Lower lobe of right lung (tissue), 2 donors: ENCODE measurements at places on chromosomes 4 and X. TPM values are rescaled to one million over a fixed set of nuclear protein-coding genes. Genes with fewer than 3 reads are reported as not detected.
A peak's percentile ranks its signal among the peaks of the same experiment; 100 is the strongest.

Gene ACE2
- total RNA-seq: 2.6 TPM

Gene CXCL11
- 0.62 TPM for total RNA-seq

- peak; percentile 20 for DNase-seq
- H3K27me3 ChIP-seq: peaks cover 4% of the 10 kb centered on the region
- H3K27ac ChIP-seq: no peak overlapping the region
- H3K36me3 ChIP-seq: no peaks in the 10 kb centered on the region
These were observed 35.9 kb downstream of the HMX1 start for GRCh38 chr4:8835521-8836365.

Gene PARM1
- total RNA-seq: 64.1 TPM

GRCh38 chrX:39487166-39487968 is 610.4 kb downstream of the BCOR start:
- H3K27me3 ChIP-seq: no peaks in the 10 kb centered on the region
- H3K4me1 ChIP-seq: no peaks in the 10 kb centered on the region
- no peaks in the 10 kb centered on the region for H3K36me3 ChIP-seq
- H3K27ac ChIP-seq: no peak overlapping the region
- no peak for DNase-seq

Gene RNF212
- 6.8 TPM for total RNA-seq

- DNase-seq: no peak
- H3K4me1 ChIP-seq: peaks cover 58% of the 10 kb centered on the region
- no peak overlapping the region for H3K27ac ChIP-seq
- H3K4me3 ChIP-seq: peak overlapping the region; percentile 99
- no peaks in the 10 kb centered on the region for H3K27me3 ChIP-seq
These were observed 2.0 kb downstream of the DHX15 start for GRCh38 chr4:24582235-24582832.

DNA sequence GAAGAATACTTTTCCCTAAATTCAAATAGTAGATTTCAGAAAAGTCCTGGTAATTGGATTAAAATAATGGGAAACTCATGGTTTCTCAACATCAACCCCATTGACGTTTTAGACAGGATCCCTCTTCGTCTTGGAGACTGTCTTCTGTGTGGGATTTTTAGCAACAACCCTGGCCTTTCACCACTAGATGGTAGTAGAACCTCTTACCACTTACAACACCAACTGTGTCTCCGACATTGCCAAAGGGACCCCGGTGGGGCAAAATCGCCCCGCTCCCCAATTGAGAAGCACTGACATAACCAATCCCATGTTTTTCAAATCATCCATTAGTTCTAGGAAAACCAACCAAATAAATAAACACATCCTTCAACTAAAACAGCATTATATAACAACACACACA is 16.9 kb upstream of the ANOS1 start:
- H3K27me3 ChIP-seq: no peaks in the 10 kb centered on the region
- no peaks in the 10 kb centered on the region for H3K36me3 ChIP-seq
- DNase-seq: no peak
- no peaks in the 10 kb centered on the region for H3K4me1 ChIP-seq

GRCh38 chr4:140061659-140062289 is 92.2 kb downstream of the MAML3 start:
- no peaks in the 10 kb centered on the region for H3K36me3 ChIP-seq
- no peak overlapping the region for H3K4me3 ChIP-seq
- H3K27me3 ChIP-seq: no peaks in the 10 kb centered on the region
- H3K27ac ChIP-seq: peak overlapping the region; percentile 25

DNA sequence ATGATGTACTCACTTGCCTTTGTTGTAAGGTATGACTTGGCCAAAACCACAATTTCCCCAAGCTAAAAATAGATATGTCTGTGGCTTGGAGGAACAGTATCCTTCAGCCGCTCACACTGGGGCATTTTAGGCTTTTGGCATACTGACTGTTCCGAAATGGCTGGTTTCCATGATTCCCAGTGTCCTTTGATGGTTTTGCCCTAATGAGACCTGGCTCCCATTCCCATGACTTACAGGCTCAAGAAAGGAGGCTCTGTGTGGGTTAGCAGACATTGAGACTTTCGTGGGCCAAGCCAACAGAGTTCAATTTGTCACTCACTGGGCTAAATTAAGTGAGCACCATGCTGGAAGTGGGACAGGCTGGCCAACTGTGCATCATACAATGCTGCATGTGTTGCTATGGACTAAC is 150.6 kb downstream of the CEP135 start:
- no peaks in the 10 kb centered on the region for H3K36me3 ChIP-seq
- no peaks in the 10 kb centered on the region for H3K4me1 ChIP-seq
- no peaks in the 10 kb centered on the region for H3K27me3 ChIP-seq
- no peak for DNase-seq

Gene DOCK11
- 76.2 TPM for total RNA-seq

- H3K36me3 ChIP-seq: peaks cover 9% of the 10 kb centered on the region
- no peaks in the 10 kb centered on the region for H3K27me3 ChIP-seq
- H3K27ac ChIP-seq: no peak overlapping the region
- no peak overlapping the region for H3K4me3 ChIP-seq
- DNase-seq: no peak
These were observed 53.9 kb downstream of the PAPSS1 start for GRCh38 chr4:107666134-107666533.

Gene DGAT2L6
- not detected for total RNA-seq

DNA sequence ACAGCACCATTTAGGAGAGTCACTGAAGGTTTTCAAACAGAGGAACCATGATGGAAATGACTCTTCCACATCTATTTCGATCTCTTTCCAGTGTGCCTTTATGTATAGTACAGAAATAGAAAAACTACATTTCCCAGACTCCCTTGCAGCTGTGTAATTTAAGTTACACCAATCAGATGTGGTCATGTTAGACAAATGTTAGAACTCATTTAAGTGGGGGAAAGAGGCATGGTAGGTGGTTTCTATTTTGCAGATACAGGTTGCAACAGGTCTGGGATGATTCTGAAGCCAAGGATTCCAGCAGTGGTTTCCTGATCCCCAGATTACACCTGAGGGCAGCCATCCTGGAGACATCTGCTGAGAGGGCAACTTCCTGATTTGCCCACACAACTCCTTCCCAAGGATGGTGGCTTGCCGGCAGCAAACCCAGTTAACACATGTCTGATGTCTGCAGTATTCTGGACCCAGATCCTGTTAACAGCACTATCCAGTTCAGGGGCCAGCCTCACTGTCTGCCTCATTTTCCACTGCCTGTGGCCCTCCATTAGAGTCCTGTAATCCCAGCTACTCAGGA is 38.7 kb upstream of the PDK3 start:
- H3K27ac ChIP-seq: no peak overlapping the region
- no peaks in the 10 kb centered on the region for H3K4me1 ChIP-seq
- no peak for DNase-seq
- H3K4me3 ChIP-seq: no peak overlapping the region
- no peaks in the 10 kb centered on the region for H3K36me3 ChIP-seq
- H3K27me3 ChIP-seq: no peaks in the 10 kb centered on the region

- no peak for DNase-seq
- no peak overlapping the region for H3K27ac ChIP-seq
- H3K36me3 ChIP-seq: no peaks in the 10 kb centered on the region
- H3K4me1 ChIP-seq: no peaks in the 10 kb centered on the region
These were observed 26.6 kb upstream of the ZXDB start for GRCh38 chrX:57565198-57565597.

Gene FAT1
- 106 TPM for total RNA-seq

Gene WWC2
- total RNA-seq: 109 TPM

- H3K4me1 ChIP-seq: peaks cover 5% of the 10 kb centered on the region
- DNase-seq: no peak
- H3K4me3 ChIP-seq: no peak overlapping the region
- no peak overlapping the region for H3K27ac ChIP-seq
- H3K36me3 ChIP-seq: no peaks in the 10 kb centered on the region
- H3K27me3 ChIP-seq: no peaks in the 10 kb centered on the region
These were observed 11.2 kb downstream of the MEPE start for GRCh38 chr4:87843936-87844335.

Gene AMBN
- not detected for total RNA-seq

Gene SMPX
- not detected for total RNA-seq

- no peaks in the 10 kb centered on the region for H3K36me3 ChIP-seq
- H3K27ac ChIP-seq: no peak overlapping the region
- H3K27me3 ChIP-seq: no peaks in the 10 kb centered on the region
These were observed 534.7 kb downstream of the KCNIP4 start for GRCh38 chr4:21413807-21414370.

Gene PNMA3
- 0.41 TPM for total RNA-seq

- H3K27me3 ChIP-seq: no peaks in the 10 kb centered on the region
- peaks cover 36% of the 10 kb centered on the region for H3K4me1 ChIP-seq
- DNase-seq: no peak
- no peak overlapping the region for H3K4me3 ChIP-seq
These were observed 2.9 kb downstream of the S100P start for GRCh38 chr4:6696611-6697010.

- H3K4me1 ChIP-seq: peaks cover 12% of the 10 kb centered on the region
- no peaks in the 10 kb centered on the region for H3K27me3 ChIP-seq
- no peak for DNase-seq
- peaks cover 5% of the 10 kb centered on the region for H3K36me3 ChIP-seq
- no peak overlapping the region for H3K27ac ChIP-seq
These were observed 68.4 kb downstream of the GATB start for GRCh38 chr4:151692443-151692782.

- H3K4me1 ChIP-seq: no peaks in the 10 kb centered on the region
- no peak overlapping the region for H3K27ac ChIP-seq
- H3K27me3 ChIP-seq: no peaks in the 10 kb centered on the region
- H3K36me3 ChIP-seq: no peaks in the 10 kb centered on the region
These were observed 64.3 kb downstream of the GPC3 start for GRCh38 chrX:133921086-133921485.

- H3K27ac ChIP-seq: no peak overlapping the region
- H3K27me3 ChIP-seq: no peaks in the 10 kb centered on the region
- H3K4me3 ChIP-seq: no peak overlapping the region
- peaks cover 8% of the 10 kb centered on the region for H3K4me1 ChIP-seq
These were observed 15.1 kb downstream of the AFAP1 start for GRCh38 chr4:7924570-7924969.

DNA sequence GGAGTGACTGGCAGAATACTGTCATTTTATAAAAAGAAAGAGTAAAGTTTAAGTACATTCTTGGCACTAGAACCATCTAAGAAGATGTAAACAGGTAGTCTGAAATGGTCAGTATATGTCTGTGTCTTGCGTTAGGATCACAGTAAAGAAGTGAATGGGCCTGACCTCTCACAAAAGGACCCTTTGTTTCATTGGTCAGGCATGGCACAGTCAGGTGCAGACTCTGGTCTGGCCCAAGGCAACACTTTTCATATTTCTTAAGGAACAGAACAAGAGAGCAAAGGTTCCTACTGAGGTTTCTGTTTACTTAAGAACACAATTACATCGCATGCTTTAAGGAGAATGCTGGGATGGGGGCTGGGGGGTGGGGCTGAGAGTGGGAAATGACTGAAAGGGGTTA is 48.1 kb downstream of the RPGR start:
- no peak overlapping the region for H3K27ac ChIP-seq
- no peak for DNase-seq
- H3K4me3 ChIP-seq: no peak overlapping the region
- H3K36me3 ChIP-seq: no peaks in the 10 kb centered on the region

Gene RADX
- 3.7 TPM for total RNA-seq

Gene TMPRSS11A
- total RNA-seq: not detected

- no peaks in the 10 kb centered on the region for H3K4me1 ChIP-seq
- peaks cover 36% of the 10 kb centered on the region for H3K36me3 ChIP-seq
- no peaks in the 10 kb centered on the region for H3K27me3 ChIP-seq
- H3K4me3 ChIP-seq: no peak overlapping the region
- H3K27ac ChIP-seq: no peak overlapping the region
- no peak for DNase-seq
These were observed 14.0 kb upstream of the ADAD1 start for GRCh38 chr4:122364700-122365404.

DNA sequence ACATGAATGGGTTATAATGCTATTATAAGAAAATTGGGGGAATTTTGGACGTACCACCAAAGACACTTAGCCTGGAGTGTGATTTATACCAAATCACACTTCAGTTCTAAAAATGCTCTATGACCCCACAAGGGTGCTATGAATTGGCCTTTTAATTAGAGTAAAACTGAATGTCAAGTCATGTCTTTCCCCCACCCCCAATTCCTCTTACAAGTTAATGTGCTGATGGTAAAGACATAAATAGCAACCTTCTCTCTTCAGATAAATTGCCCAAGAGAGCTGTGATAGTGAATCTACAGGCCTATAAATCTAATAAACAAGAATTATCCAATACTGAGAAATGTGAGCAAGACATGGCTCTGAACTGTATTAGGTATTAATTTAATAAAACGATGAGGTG is 78.8 kb downstream of the RNF150 start:
- no peak for DNase-seq
- no peak overlapping the region for H3K27ac ChIP-seq
- no peaks in the 10 kb centered on the region for H3K4me1 ChIP-seq
- H3K36me3 ChIP-seq: no peaks in the 10 kb centered on the region
- H3K4me3 ChIP-seq: no peak overlapping the region

Gene TLR8
- 35.4 TPM for total RNA-seq

GRCh38 chr4:116413222-116413621 is 672.2 kb downstream of the TRAM1L1 start:
- no peaks in the 10 kb centered on the region for H3K4me1 ChIP-seq
- DNase-seq: no peak
- H3K27me3 ChIP-seq: no peaks in the 10 kb centered on the region
- H3K27ac ChIP-seq: no peak overlapping the region

DNA sequence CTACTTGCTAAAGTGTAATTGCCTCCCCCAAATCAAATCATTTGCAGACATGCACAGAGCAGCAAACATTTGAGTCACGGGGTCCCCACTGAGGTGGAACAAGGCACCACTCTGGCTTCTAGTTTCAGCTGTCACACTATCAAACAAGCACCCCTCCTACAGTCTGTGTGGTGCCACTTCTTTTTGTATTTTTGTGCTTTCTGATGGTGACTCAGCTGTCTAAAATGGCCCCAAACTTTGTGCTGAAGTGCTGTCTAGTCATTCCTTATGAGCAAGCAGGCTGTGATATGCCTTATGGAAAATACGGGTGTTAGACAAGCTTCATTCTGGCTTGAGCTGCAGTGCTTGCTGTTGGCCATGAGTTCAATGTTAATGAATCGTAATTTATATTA is 15.4 kb downstream of the IGFBP7 start:
- H3K27ac ChIP-seq: no peak overlapping the region
- no peaks in the 10 kb centered on the region for H3K36me3 ChIP-seq
- no peak overlapping the region for H3K4me3 ChIP-seq
- H3K27me3 ChIP-seq: no peaks in the 10 kb centered on the region
- no peak for DNase-seq
- H3K4me1 ChIP-seq: peaks cover 31% of the 10 kb centered on the region

DNA sequence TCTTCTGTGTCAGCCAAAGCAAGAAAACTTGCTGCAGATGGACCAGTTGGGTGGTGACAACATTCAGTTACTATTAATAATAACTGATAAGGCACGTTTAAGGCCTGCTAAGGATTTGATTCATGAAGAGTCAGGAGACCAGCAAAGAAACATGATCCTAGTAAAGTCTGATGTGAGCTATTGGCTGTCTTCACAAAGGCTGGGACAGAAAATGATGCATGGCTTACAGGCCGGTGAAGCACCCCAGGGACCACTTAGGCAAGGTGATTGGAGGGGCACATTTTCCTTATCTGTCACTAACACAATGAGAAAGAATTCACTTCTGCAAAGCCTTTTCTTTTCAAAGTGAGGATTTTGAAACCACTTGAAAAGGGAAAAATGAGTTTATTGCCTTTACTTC is 65.4 kb upstream of the TRPC3 start:
- H3K27ac ChIP-seq: no peak overlapping the region
- H3K36me3 ChIP-seq: no peaks in the 10 kb centered on the region
- no peaks in the 10 kb centered on the region for H3K4me1 ChIP-seq
- DNase-seq: no peak
- H3K27me3 ChIP-seq: no peaks in the 10 kb centered on the region
- no peak overlapping the region for H3K4me3 ChIP-seq
